ENCODE measurements at places on chromosomes 1 and 21.

- peak; percentile 20 for DNase-seq
- H3K27ac ChIP-seq: no peak overlapping the region
- no peaks in the 10 kb centered on the region for H3K36me3 ChIP-seq
- H3K4me3 ChIP-seq: no peak overlapping the region
Measured at GRCh38 chr1:55179177-55179835, 35.9 kb downstream of the USP24 start.

DNA sequence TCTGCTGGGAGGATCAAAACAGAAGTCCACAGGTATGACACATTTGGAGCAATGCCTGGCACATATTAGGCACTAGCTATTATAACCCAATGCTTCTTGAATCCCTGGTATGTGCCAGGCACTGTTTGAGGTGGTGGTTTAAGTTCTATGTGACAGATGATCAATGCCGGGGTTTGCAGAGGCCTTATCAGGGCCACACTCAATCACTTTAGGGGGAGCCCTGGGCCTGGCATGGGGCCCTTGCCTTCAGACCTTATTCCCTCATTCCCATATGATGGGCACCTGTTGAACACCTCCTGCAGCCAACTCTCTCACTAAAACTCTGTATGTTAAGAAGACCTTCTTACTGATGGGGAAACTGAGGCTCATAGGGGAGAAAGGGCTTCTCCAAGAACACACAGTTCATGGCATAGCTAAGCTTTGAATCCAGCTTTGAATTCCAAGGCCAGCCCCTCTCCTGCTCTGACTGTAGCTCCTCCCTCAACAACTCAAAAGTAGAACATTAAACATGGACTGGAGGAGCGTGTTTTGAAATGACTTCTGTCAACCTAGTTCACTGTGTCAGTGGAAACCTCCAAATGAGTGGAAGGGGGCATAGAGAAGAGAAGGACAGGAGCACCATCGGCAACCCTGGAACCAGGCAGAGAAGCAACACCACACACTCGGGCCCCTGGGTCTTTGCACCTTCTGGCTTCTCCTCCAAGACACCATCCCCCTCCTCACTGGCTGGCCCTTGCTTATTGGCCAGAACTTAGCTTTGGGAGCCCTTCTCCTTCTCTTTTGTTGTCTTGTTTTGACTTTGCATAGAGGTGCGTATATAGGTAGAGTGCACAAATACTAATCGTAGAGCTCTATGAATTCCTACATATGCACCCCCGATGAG lies 6.6 kb upstream of the IFFO2 start:
- H3K27me3 ChIP-seq: no peaks in the 10 kb centered on the region
- H3K36me3 ChIP-seq: no peaks in the 10 kb centered on the region
- peaks cover 11% of the 10 kb centered on the region for H3K4me1 ChIP-seq
- H3K27ac ChIP-seq: no peak overlapping the region
- DNase-seq: no peak

DNA sequence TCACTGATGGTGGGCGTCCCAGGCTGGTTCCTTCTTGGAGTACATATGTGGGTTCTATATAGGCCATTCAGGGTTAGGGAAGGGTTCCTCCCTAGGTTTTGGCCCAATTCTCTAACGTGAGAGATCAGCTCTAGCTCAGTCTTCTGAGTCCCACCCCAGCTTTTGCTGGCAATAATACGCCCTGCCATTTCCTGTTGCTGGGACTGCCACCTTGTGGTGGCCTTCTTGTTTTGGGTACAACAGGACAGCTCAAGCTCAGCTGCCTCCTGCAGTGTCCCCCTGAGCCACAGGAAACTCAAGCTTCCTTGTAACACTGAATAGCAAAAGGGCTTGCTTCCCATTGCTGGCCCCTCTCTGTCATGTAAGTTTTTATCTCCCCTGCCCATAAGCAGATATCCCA lies 77.8 kb downstream of the BACH1 start:
- no peak overlapping the region for H3K27ac ChIP-seq
- H3K4me3 ChIP-seq: no peak overlapping the region
- no peak for DNase-seq
- H3K4me1 ChIP-seq: peaks cover 4% of the 10 kb centered on the region
- no peaks in the 10 kb centered on the region for H3K27me3 ChIP-seq
- H3K36me3 ChIP-seq: peaks cover 8% of the 10 kb centered on the region

DNA sequence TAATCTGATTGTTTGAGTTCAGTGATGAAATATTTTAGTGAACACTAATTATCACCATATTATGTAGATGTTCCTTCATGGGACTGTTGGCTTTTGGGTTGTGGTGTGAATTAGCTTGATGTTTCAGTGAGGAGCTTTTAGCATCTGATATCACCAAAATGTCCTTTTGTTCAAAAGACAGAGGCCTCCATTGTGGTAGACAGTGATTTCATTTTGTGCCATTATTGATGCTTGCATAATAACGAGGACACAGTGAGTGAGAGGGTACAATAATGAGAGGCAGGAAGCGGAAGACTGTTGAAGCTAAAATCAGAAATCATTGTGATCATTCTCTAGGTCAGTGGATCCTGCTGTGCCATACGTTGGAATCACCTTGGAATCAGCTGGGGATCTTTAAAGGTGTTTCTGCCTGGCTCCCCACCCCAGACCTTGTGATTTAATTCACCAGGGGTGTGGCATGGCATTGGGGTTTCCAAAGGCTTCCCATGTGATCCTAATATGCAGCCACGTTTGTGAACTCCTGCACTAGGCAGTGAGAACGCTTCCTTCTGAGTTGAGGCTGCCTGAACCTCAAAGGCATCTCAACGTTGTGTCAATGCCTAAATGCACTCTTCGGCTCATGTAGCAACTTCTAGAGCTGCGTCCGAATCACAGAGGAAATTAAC lies 82.1 kb upstream of the KIF1B start:
- H3K4me3 ChIP-seq: no peak overlapping the region
- no peak overlapping the region for H3K27ac ChIP-seq
- peaks cover 2% of the 10 kb centered on the region for H3K4me1 ChIP-seq
- H3K36me3 ChIP-seq: peaks cover 18% of the 10 kb centered on the region

GRCh38 chr1:232732344-232732910 lies 72.8 kb upstream of the MAP10 start:
- H3K36me3 ChIP-seq: no peaks in the 10 kb centered on the region
- H3K27ac ChIP-seq: no peak overlapping the region
- H3K27me3 ChIP-seq: no peaks in the 10 kb centered on the region
- no peak overlapping the region for H3K4me3 ChIP-seq
- no peak for DNase-seq

DNA sequence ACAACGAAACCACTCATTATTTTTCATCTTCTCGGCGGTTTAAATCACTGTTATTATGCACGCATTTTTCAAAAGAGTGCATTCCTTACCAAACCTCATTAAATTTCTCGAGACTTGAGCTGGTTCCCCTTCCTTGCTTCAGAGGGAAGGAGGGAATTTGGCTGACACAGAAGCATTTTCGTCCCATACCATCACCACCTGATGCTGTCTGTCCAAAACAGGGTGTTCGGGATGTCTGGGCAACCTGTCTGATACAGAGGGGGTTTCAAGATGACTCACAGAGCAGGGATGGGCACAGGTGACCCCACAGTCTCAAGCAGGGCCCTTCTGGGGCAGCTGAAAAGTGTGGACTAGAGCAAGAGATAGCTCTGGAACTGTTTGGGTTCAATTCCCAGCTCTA lies 12.3 kb upstream of the RCC2 start:
- no peaks in the 10 kb centered on the region for H3K4me1 ChIP-seq
- H3K27ac ChIP-seq: no peak overlapping the region
- no peak overlapping the region for H3K4me3 ChIP-seq
- no peak for DNase-seq
- no peaks in the 10 kb centered on the region for H3K36me3 ChIP-seq
- H3K27me3 ChIP-seq: no peaks in the 10 kb centered on the region

- no peak overlapping the region for H3K4me3 ChIP-seq
- H3K27me3 ChIP-seq: no peaks in the 10 kb centered on the region
- DNase-seq: no peak
- no peaks in the 10 kb centered on the region for H3K36me3 ChIP-seq
- H3K4me1 ChIP-seq: peaks cover 18% of the 10 kb centered on the region
Measured at GRCh38 chr1:64536836-64537490, 67.0 kb downstream of the CACHD1 start.

GRCh38 chr21:19018529-19018928 lies 614.9 kb upstream of the TMPRSS15 start:
- no peak overlapping the region for H3K27ac ChIP-seq
- no peaks in the 10 kb centered on the region for H3K36me3 ChIP-seq
- no peaks in the 10 kb centered on the region for H3K4me1 ChIP-seq
- no peak for DNase-seq

DNA sequence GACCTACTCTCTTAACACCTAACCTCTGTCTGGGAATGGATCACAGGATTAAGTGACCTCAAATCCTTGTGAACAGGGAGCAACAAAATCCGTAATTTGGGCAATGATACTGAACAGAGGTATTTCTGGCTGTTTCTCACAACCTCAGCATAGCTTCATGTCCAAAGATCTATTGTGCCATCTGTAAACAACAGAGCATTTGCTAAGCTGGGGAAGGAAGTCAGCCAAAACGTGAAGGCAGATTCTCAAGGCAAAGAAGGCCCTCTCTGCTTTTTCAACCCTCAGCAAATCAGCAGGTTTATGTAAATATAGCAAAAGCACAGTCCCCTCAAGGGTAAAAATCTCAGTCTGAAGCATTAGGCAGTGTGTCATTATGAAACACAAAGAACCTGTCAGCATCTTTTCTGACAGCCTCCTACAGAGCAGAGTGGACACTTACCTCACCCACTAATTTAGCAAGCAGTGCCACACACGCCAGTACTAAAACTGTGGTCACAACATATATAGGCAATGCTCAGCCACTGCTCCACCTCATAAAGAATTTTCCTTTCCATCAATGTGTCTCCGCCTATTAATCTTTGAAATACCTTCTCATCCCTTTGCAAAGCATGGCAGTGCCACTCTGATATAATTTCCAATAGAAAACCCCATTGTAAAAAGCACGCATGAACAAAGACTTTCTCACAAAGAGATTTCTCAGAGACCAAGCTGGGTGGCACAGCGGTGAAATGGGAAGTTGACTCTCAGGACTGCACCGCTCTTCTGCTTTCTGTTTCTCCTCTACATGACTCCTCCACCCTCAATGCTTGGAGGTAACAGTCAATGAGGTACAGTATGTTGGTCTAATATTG lies 188.0 kb downstream of the RERE start:
- no peak overlapping the region for H3K4me3 ChIP-seq
- no peaks in the 10 kb centered on the region for H3K36me3 ChIP-seq
- H3K27ac ChIP-seq: no peak overlapping the region

DNA sequence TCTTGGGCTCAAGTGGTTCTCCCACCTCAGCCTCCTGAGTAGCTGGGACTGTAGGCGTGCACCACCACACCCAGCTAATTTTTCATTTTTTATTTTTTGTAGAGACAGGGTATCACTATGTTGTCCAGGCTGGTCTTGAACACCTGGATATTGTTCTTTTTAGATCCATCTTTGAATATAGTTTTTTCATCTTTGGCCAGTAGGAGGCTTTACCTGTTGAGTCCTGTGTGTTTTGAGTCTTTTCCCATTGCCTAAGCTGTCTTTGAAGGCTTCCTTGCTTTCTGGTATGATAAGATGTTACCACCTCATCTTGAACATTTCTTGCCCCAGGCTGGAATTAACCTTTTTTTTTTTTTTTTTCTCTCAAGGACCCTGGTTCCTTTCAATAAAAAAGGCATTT lies 387.8 kb upstream of the RUNX1 start:
- H3K36me3 ChIP-seq: no peaks in the 10 kb centered on the region
- no peak overlapping the region for H3K4me3 ChIP-seq
- DNase-seq: no peak

DNA sequence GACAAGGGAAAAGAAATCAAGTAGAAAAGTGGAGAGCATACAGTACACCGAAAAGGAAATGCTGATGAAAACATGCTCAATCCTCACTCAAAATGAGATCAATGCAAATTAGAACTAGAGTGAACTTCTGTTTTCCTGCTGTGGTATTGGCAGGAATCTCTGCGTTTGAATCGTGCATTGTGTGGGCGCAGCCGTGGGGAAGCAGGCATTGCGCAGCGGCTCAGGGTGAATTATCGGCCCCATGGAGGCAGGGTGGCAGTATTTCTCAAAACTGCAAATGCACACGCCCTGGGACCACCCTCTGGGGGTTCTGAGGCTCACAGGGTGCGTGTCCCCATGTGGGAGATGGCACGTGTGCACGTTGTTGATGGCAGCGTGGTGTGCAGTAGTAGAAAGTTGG lies 140.6 kb downstream of the PEX14 start:
- H3K4me3 ChIP-seq: no peak overlapping the region
- peak; percentile 34 for DNase-seq
- H3K27ac ChIP-seq: no peak overlapping the region
- no peaks in the 10 kb centered on the region for H3K27me3 ChIP-seq

DNA sequence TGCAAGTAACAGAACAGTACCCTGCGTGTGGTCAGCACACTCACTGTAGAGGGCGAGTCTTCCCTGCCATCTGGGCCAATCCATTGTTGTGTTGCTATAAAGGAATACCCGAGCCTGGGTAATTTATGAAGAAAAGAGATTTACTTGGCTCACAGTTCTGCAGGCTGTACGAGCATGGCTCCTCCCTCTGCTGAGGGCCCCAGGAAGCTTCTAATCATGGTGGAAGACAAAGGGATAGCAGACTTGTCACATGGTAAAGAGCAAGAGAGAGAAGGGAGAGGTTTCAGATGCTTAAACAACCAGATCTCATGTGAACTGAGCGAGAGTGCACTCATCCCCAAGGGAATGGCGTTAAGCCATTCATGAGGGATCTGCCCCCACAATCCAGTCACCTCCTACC lies 126.2 kb downstream of the CNIH3 start:
- H3K4me1 ChIP-seq: peaks cover 10% of the 10 kb centered on the region
- no peak overlapping the region for H3K27ac ChIP-seq
- H3K27me3 ChIP-seq: no peaks in the 10 kb centered on the region
- no peak overlapping the region for H3K4me3 ChIP-seq
- no peak for DNase-seq
